GM04503 (cell line): ENCODE measurements at places on chromosomes 11 and 22.

- no peak for DNase-seq
Measured at GRCh38 chr22:24170188-24170587, 11.1 kb upstream of the SUSD2 start.

- no peak for DNase-seq
Measured at GRCh38 chr22:40583053-40583741, 53.3 kb downstream of the MRTFA start.

DNA sequence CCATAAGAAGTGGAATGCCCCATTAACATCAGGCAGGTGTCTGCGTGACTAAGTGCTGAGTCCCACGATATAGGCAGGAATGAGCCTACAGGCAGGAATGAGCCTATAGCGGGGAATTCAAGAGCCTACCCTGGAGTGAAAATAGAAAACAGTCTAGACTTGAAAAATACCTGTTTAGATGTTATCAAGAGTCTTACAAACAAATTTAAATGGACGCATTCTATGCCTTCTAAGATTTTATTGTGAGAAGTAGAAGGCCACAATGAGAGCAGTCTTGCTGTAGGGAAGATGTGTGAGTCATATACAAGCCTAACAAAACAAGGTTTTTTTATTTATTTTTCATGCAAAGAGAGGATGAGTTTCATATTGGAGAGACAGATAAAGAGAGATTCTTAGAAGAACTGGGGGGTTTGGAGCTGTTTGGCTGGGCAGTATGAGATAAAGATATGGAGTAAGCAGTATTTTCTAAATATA is 200.8 kb upstream of the ZC3H12C start:
- no peak for DNase-seq

DNA sequence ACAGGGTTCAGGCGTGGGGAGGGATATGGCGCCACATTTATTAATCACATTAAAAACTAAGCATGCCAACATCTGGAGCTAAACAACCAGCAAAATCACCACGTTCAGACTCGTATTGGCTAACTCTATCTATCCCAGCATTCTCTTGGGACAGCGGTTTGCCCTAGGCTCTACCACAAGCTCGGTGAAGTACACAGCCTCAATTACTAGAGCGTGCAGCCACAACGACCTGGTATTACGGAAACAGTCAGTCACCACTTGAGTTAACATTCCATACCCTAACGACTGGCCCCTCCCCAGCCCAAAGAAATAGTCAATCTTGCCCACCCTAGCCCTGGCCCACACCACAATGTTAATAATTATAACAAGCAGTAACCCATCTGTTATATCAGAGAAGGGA is 32.1 kb downstream of the APOL5 start:
- DNase-seq, result peak; percentile 69

GRCh38 chr11:125603207-125603606 is 10.6 kb downstream of the STT3A start:
- DNase-seq, result no peak

GRCh38 chr11:64226507-64227051 is 505 bp downstream of the NUDT22 start:
- DNase-seq, result no peak
